ENCODE measurements at places on chromosomes 4 and X.

- no peak for DNase-seq
Measured at GRCh38 chr4:87555773-87556619, 26.8 kb upstream of the SPARCL1 start.

GRCh38 chrX:155086202-155086840 is 15.0 kb downstream of the BRCC3 start:
- DNase-seq = peak; percentile 20

DNA sequence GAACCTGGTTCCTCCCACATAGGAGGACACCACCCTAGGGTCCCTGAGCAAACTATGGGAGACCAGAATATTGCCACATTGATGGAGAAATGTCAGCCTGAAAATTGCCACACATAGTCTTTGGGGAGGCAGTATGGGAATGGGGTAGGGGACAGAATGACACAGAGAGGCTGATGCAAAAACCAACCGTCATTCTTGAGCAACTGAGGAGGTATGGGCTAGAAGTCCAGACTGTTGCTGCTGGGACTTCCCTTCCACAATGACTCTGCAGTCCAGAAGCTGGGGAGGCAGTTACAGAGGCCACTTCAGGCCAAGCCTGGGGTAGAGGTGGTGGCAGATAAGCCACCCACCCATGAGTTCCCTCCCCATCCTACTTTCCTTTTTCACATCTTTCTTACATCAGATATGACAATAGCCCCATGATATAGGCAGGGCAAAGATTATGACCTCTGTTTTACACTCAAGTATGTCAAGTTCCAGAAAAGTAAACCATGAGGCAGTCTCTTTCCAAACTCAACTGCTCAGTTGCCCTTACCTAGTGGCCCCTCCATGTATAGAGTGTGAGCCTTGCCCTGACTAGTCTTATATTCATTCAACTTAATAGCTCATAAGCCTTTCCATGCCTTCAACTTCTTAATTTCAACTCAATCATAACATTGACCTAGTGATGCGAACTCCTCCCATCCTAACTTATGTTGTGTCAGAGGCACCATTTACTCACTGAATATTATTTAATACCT is 41.7 kb downstream of the VSIG4 start:
- no peak for DNase-seq

GRCh38 chrX:16267431-16267830 is 100.2 kb downstream of the MAGEB17 start:
- DNase-seq = no peak

GRCh38 chr4:3252831-3253641 is 4.1 kb downstream of the MSANTD1 start:
- DNase-seq = no peak

DNA sequence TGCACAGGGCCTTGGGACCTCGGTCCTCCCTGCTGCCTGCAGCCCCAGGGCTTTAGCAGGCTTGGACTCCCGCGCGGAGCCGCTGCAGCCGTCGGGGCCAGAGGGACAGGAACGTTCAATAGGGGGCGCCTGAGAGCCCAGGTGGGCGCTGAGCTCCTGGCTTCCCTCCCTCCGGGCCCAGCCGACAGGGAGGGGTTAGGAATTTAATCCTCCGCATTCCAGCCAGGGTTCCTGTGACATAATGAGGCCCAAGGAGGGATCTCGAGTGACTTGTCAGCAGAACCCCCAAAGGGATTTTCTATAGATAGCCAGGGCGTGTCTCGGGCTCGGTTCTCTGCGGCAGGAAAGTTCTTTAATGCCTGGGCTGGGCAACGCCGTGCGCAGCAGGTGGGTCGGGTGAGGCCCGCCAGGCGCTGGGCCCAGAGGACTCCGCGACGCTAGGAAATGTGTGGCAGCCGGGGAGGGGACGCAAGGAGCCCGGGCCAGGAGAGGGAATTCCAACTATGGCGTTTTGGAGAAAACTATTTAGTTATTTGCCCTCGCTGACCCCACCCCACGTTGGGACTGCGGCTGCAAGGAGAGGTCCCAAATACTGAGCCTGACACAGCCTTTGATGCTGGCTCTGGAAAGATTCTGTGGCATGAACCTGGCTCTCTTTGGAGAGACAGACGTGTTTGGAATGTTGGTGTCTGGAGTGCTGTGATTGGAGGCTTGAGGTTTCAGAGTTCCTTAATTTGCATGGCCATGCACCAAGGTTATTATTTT is 285.2 kb upstream of the GATB start:
- no peak for DNase-seq

DNA sequence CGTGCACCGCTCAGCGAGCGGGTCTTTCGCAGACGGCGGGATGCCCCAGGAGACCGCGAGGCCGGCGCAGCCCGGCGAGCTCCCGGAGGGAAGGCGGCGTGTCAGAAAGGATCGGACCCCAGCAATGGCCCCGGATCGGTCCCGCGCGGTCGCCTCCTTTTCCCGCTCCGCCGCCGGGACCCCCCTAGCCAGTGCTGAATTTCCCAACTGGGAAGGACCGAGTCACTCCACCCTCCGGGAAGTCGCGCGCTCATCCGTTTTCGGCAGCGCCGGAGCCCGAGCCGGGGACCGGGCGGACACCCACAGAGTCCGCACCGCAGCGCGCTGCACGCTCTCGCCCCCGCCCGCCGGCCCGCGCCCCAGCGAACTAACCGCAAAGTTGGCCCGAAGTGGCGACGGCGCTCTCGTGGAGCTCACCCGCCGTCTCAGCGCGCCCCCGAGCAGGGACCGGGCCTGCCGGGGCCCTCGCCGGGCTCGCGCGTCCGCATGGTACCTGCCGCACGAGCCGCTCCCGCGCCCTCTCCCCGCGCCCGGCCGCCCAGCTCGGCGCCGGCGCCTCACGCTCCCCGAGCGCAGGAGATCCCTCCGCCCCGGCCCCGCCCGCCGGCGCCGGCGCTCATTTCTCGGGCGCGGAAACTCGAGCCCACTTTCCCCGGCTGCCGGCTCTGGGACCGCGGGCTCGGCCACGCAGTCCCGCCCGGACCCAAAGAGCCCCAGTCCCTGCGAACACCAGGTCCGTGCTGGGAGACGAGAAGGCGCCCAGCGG is at the start of gene FAT1:
FAT1 (minus strand) TSS at position 565 of the 766 bp plus-strand sequence. CDS start 14,029 bp downstream, outside the sequence.
- no peak for DNase-seq

DNA sequence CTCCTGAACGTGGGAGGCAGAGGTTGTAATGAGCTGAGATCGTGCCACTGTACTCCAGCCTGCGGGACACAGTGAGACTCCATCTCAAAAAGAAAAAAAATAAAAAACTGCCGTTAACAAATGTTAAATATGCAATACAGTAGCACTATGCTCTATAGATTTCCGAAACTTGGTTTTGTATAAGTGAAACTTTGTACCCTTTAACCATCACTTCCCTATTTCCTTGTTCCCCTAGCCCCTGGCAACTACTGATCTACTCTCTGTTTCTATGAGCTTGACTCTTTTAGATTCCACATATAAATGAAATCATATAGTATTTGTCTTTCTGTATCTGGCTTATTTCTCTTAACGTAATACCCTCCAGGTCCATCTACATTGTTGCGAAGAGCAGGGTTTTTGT is 74.1 kb downstream of the TAB3 start:
- DNase-seq = no peak

DNA sequence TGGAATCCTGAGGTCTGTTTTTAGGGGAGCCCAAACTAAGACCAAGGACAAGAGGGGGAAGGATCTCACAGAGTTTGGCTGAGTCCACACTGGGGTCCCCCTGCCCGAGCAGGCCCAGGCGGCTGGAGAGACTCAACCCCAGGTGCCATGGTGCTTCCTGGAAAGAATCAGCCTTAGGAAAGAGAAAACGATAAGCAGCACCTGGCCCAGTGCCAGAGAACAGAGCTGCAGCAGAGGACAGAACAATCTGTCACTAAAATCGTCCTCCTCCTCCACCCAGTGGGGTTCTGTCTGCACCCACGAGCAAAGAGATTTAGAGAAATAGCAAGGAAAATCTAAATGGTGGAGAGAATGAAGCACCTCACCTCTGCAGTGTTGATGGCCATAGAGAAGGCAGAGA is 470.5 kb downstream of the BCOR start:
- no peak for DNase-seq

- peak; percentile 0 for DNase-seq
Measured at GRCh38 chrX:12701628-12702027, 89.6 kb upstream of the PRPS2 start.

DNA sequence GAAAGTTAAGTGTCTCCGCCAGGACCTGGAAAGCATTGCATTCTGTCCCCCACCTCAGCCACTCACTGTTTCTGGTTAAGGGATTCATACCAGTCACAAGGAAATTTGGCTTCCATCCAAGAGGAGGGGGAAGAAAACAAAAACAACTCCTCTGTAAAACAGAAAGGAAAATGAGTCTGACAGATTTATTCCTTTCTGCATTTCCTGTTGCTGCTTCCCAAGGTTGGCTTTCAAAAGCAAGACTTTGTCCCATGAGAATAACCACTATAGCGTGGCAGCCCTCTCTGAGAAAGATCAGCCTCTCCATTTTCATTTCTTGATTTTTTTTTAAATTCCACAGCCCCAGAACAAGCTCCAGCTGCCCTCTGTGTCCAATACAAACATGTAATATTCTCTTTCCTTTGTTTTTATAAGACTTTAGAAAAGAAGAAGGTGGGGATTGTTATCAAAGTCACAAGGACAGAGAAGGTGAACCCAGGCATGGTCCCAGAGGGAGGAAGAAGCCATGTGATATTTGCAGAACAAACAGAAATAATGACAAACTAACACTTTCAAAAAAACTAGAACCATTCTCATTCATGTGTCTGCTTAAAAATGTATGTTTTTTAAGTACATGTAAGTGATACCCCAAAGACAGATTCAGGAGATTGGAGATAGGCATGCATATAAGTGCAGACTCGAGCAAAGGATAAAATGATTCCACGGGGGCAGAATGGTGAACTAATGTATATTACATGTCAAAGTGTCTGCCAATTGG is 90.7 kb upstream of the DCLK2 start:
- DNase-seq = no peak

- peak; percentile 67 for DNase-seq
Measured at GRCh38 chrX:49190821-49191573, 4.8 kb upstream of the PRICKLE3 start.

- no peak for DNase-seq
Measured at GRCh38 chrX:12488771-12489170, 302.4 kb upstream of the PRPS2 start.

DNA sequence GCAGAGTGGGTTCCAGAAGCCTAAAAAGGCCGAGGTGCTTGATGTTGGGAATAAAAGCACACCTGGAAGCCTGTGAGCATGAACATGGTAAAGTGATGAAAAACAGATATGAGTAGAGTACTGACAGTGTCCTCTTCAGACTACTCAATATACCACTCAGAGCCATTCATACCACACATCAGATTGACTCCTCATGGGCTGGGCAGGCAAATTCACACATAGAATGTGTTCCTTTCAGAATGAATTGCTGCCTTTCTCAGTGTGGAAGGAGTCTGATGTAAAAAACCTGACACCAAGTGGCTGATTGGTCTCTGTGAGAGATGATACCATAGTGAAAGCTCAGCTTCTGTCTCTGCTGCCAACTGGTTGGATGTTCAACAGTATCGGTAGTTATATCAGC is 442.7 kb downstream of the RAPGEF2 start:
- no peak for DNase-seq

DNA sequence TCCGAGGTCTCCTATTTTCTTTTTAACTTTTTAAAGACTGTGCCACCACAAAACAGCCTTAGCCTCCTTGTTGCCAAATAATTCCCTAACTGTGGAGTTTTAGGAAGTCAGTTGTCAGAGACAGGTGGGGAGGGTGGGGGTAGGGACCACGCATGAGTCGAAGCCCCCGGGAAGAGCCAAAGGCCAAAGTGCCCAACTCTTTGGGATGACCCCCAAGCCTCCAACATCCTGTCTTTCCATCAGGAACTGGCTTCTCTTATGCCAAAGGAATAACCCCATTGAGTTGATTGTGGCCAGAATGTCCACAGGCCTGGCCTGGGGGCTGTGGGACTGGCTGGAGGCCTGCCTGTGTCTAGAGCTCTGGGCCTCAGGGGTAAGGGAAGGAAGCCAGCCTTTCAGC is 5.8 kb downstream of the PRRG3 start:
- no peak for DNase-seq

GRCh38 chrX:47144626-47145394 is at the start of the genes NDUFB11 and RBM10:
NDUFB11 (minus strand) TSS chrX:47144702; CDS start chrX:47144679, 23 bp downstream.
RBM10 (plus strand) TSS chrX:47145221; CDS start chrX:47147482, 2,261 bp downstream.
- peak; percentile 83 for DNase-seq

GRCh38 chr4:186020793-186021407 is 48.1 kb upstream of the TLR3 start:
- no peak for DNase-seq

- DNase-seq = no peak
Measured at GRCh38 chr4:141004823-141005222, 128.4 kb downstream of the RNF150 start.

DNA sequence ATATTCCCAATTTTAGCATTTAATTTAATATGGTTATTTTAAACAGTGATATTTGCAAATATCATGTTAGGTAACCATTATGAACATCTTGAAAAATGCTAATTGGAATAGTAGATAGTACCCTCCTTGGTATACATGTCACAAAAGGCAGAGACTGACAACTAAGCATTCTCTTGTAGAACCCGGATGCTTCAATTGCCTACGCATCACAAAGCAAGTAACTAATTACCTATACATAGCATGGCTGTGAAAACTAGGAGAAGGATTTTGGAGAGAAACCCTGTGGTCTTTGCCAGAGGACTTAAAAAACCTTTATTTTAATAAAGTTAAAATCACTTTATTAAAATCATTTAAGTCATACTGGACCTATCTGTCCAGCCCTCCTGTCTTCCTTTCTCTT is 764.1 kb upstream of the TENM3 start:
- DNase-seq = no peak

GRCh38 chrX:25717122-25717521 is 421.0 kb upstream of the MAGEB18 start:
- no peak for DNase-seq

DNA sequence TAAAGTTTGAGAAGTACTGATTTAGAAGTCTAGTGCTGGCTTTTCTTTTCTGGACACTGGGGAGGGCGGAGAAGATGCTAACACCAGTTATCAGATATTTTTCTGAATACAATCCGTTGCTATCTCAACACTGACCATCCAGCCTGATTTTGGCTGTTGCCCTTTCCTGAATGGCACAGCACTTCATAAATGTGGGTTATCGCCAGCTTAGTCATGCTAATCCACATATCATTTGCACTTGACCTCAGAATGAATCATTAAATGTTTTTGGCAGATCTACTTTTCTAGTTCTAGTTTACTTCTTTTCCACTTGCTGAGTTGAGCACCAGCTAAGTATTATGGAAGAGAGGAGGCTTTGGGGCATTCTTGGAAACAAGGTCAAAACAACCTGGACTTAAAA is 60.8 kb upstream of the ESX1 start:
- DNase-seq = no peak

DNA sequence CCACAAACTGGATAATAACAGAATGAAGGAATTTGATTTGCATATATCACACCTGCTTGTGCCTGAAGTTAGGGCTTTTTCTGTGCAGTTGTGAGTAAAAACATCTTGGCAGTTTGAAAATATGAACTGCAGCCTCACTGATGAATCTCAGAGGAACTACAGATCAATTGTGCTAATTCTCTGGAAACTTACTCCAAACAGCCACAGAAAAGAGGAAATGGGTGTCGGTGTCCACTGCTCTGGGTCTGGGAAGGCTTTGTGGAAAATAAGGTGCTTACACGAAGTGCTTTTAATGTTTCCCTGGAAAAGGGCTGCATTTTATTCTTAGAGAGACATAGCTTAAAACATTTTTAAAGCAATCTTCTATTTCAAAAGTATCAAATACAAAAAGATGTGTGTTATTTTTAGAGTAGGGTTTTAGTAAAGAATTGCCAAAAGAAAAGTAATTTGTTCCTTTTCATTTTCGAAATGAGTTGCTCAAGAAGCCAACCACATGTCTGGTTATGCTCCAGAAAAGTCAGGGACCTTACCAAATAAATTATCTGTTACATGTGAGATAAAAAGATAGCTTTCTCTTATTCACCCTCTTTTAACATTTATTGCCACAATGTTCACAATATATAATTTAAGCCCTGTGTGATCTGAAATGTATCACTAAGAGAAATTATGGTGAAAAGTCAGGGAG is 240.1 kb downstream of the FRAS1 start:
- DNase-seq = no peak
